ENCODE measurements at places on chromosomes 4 and X. TPM values are rescaled to one million over a fixed set of nuclear protein-coding genes. Genes with fewer than 3 reads are reported as not detected.

CCNB3 gene
- 0.64 TPM for total RNA-seq

PTPN13 gene
- total RNA-seq, result 0.02 TPM

DNA sequence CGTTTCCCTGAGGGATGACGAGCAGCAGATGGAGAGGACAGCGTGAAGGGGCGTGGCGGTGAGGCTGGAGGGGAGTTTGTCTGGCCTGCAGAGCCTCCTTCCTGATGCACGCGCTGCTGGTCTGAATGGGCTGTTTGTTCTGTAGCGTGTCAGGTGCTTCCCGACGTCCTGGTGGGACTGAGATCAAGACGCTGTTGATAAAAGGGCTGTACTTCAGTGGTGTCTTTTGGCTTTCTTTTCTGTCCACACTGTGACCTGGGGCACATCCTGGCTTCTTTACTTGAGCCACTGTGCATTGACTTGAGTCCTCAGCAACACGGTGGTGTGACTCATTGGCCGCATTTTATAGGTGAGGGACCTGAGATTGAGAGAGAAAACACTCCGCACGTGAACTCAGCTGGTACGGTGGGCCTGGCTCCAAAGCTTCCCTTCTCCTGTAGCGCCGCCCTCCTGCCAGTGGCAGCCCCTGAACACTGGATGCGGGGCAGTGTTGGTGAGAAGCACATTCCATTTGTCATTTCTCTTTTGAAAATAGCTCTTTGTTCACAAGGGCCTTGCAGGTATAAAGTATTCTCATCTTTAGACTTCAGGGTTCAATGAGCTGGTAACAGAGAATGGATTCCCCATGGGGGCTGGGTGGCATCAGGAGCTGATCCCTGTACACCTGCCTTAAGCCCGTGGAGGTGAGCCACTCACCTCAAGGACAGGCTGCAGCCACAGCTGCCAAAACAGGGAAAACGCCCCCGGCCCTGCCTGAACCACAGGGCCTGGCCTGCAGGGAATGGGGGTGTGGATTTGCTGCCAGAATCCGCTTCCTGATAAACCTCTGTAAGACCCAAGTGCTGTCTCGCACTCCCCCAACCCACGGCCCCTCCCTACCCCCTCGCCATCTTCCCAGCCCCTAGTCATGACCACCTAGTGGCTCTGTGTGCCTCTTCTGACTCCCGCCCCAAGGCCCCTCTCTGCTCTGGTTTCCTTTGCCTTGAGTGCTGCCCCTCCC, 29.2 kb downstream of the NSG1 start:
- no peak for DNase-seq

DNA sequence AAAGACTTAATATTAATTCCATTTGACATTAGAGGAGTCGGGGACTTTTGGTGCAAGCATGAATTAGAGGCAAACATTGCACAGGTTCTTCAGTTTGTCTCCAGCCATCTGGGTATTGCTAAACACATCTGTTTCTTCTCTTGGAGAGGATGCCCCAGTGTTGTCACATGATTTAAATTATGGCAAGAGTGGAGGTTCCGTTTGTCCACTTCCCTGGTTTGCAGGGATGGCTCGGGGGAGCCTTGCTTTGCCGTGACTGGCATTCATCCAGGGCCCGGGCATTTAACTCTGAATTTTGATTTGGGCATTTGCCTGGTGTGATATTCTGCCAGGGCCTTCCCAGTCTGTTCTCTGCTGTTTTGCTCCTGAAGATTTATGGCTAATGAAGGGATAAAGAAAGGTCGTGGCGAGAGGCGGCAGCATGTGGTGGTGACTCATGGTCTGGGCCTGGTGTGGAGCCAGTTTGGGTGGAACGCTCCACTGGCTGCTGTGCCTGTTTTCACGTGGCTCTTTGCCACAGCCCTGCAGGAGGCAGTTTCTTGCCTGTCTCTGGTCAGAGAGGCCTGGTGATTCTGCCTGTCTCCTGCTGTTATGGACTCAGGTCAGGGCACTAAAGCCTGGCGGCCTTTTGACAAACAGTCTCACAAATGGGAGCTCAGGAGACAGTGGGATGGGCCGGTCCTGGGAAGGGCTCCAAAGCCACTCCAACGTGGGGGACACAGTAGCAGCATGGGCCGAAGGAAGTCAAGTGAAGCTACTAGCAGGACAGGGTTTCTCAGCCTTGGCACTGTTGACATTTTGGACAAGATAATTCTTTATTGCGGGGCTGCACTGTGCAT, 99.4 kb upstream of the PGRMC2 start:
- no peak for DNase-seq

- no peak for DNase-seq
Measured at GRCh38 chr4:72627723-72628122, 58.7 kb upstream of the ADAMTS3 start.

DNA sequence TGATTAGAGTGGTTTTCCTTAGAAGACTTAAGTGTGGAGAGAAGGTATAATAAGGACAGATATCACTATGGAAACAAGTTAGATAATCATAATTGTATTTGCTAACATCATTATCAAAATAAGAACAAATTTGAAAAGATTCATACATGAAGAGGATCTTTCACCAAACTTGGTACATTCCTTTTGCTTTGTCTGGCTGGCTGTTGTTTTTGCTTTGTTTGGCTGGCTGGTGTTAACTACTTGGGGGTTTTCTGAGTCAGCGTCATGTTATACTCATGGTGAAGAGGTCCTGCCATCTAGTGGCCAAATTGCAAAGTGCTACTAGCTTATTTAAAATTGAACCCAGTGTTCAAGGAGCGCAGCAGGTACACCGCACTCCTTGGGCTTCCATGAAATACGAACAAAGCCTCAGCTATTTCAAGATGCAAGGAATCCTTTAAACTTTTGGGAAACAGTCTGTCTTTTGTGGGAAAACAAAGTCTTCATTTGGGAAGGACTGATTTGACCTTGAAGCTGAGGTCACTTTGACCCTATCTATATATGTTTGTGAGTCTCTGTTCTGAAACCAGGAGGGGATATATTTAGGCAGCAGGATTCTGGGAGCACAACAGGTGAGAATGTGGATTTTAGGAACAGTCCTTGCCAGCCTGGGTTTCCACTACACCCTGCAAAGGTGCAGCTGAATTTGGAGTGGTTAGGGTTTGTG, 129.7 kb downstream of the PLS3 start:
- DNase-seq, result peak; percentile 3

- DNase-seq, result no peak
Measured at GRCh38 chrX:64377753-64378152, 17.5 kb downstream of the MTMR8 start.

GRCh38 chr4:34572026-34572425, 1672.3 kb downstream of the ARAP2 start:
- no peak for DNase-seq
